ENCODE measurements at places on chromosomes 7 and 10. TPM values are rescaled to one million over a fixed set of nuclear protein-coding genes. Genes with fewer than 3 reads are reported as not detected.

GRCh38 chr7:157347217-157347904 is 10.6 kb downstream of the DNAJB6 start:
- no peak for DNase-seq

- no peak for DNase-seq
Measured at GRCh38 chr10:35720366-35720765, 78.3 kb upstream of the FZD8 start.

DNA sequence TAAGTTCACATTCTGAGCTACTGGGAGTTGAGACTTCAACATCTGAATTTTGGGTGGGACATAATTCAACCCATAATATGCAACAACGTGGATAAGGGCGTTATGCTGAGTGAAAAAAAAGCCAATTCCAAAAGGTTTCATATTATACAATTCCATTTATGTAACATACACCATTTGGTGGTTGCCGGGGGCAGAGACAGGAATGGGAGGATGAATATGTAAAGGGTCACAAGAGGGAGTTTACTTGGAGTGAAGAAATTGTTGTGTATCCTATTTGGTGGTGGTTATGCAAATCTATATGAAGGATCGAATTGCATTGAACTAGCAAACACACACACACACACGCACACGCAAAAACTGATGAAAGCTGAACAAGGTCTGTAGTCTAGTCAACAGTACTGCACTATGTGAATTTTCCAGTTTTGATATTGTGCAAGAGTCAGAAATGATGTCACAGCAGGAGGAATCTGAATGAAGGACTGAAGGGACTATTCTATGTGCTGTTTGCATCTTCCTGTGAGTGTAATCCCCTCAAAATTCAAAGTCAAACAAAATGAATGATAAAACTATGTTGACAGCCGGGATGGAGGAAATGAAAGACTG is 249.2 kb upstream of the HABP2 start:
- DNase-seq, result no peak

DNA sequence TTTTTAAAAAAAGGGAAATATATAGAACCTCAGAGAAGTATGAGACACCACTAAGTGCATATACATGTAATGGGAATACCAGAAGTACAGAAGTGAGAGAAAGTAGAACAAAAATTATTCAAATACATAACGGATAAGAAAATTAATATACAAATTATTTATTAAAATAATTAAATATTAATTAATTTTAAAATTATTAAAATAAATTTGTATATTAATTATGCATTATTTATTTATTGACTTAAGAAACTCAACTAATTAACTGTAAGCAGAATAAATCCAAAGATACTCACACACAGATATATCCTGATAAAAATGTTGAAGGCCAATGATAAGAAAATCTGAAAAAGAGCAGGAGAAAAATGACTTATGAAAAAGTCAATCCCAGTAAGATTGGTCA is 1333.5 kb upstream of the CELF2 start:
- DNase-seq, result no peak

GRCh38 chr7:84982199-84982598 is 204.7 kb downstream of the SEMA3D start:
- no peak for DNase-seq

DNA sequence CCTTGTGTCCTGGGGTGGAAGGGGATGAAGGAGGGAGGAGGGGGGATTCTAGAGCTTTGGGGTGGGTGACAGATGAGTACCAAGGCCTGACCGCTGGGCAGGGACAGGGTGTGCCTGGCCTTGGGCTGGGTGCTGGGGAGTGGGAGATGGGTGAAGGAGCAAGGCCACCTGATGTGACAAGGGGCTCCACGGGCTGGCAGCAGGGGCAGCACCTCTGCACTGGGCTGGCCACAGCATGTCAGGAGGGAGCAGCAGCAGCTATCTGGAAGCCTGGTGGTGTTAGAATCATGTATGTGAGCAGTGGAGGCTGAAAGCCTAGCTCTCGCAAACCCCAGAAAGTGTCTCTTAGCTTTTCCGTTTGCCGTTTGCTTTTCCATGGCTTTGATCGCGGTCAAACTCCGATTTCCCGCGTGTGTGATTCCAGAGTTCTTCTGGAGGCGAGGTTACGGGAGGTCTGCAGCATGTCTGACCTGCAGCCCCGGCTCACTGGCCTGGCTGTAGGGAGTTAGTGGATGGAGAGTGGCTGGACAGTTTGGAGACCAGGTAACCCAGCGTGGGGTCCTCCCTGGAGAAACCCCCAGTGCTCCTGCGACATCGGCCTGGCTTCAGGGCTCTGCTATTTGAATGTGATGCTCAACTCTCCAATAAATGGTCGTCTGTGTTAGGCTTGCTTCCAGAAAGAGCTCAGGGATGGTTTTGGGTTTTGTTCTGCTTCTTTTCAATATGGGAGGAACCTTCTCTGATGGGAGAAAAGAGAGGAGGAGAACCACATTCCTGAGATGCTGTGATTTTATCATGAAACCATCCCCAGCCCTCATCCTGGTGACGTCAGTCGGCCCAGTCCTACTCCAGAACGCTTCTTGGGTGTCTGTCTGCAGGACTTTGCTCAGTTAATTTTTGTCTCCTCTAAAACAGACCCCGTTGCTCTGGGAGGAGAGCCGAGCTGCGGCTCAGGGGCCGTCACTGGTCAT is 105.5 kb downstream of the CUX1 start:
- no peak for DNase-seq

DNA sequence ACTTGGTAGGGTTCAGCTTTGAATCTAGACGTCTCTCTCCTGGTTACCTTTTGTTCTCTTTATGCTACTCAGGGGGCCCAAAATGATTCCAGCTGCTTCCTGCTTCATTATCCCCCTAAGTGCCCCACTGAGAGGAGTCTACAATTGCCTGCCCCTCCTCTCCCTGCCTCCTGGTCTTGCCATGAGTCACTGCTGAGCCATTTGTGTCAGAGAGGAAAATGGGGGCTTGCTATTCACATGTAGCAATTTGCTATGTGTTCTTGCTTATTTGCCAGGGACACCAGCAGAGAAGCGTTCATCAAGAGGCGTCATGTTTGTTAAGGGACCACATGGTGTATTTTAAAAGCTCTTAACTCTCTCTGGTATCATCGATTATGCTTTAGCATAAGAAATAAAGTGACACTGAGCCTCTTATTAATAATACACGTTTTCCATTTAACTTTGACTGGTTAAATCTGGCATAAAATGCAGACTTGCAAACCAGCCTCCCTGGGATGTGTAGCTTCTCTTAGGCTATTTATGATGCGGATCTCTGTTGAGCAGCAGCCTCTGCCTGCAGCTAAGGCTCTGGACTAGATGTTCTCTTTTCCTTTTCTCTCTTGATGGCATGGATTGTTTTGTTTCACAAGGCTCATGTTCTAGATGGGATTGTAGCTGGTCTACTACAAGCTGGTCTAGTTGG is 239.3 kb downstream of the AUTS2 start:
- no peak for DNase-seq

DNA sequence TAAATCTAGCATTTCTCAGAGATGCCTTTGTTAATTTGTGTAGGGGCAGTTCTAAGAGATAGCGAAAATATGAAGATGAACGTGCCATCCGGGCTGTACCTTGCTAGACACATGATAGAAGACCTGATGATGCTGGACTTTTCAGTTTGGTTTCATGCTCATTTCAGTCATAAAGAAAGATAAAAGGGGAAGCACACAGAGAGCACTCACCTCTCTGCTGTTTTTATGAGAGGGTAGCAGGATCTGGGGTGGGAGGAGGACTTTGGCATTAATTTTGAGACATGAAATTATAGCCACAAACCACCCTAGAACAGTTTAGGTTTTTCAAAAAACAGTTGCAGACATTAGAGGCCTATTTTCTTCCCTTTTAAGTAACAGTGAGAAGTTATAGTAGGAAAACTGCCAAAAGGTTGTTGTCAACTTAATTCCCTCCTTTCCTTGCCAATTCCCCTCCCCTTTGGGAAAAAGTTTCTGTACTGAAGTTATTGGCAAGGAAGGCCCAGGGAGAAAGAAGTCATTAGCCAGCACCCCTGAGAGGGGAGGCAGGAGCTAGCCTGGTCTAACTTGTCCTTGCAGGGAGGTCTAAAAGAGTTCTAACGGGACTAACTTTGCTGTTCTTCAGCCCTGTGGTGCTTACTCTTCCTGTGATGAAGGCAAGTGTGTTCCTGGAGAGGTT is 2.6 kb downstream of the ST7 start:
- DNase-seq, result no peak

- no peak for DNase-seq
Measured at GRCh38 chr7:68998136-68998535, 600.1 kb upstream of the AUTS2 start.

AVL9 gene
- 50.6 TPM for total RNA-seq

TMEM139 gene
- total RNA-seq, result 20.5 TPM
